ENCODE measurements at places on chromosomes 3 and 15.

DNA sequence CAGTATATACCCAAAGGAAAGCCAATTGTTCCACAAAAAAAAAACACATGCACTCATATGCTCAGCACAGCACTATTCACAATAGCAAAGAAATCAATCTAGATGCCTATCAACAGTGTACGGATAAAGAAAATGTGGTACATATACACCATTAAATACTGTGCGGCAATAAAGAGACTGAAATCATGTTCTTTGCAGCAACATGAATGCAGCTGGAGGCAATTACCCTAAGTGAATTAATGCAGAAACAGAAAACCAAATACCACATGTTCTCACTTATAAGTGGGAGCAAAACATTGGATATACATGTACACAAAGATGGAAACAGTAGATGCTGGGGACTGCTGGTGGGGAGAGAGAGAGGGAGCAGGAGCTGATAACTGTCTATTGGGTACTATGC, 124.2 kb upstream of the AADACL2 start:
- no peak for DNase-seq

DNA sequence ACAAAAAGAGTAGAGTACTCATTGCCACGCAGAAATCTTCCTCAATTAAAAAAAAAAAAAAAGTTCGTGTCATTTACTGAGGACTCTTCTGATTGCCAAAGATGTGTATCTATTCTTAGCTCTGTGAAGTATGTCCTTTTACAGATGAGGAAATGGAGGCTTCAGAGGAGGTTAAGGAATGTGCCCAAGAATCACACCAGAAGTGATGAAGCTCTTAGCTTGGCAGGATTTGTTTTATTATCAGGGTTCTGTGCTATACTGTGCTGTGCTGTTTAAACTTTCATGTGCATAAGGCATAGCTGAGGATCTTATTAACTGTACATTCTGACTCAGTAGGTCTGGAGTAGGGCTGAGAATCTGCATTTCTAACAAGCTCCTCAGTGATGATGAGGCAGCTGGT, 665.2 kb upstream of the ADAMTS9 start:
- DNase-seq, result no peak

DNA sequence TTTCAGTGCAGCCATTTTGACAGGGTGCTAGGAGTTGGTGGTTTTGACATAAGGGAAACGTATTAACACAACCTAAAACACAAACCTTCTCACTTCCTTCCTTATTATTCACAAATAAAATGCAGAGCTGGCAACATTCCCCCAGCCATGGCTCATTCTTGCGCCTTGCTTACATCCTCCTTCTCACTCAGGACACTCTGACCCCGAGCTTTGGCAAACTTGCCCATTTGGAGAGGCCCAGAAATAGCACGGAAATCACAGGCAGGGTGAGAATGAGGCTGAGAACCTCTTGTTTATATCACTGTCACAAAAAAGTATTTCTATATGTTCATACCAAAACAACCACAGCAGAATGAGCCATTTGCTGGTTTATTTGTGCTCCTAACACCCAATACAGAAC, 244.3 kb downstream of the NTRK3 start:
- no peak for DNase-seq

GRCh38 chr3:31142139-31142538, 247.7 kb upstream of the GADL1 start:
- DNase-seq, result no peak

- no peak for DNase-seq
Observed at GRCh38 chr15:89227425-89227824, 6.0 kb upstream of the RLBP1 start.

GRCh38 chr3:150362515-150363302, 45.4 kb upstream of the TSC22D2 start:
- DNase-seq, result no peak

DNA sequence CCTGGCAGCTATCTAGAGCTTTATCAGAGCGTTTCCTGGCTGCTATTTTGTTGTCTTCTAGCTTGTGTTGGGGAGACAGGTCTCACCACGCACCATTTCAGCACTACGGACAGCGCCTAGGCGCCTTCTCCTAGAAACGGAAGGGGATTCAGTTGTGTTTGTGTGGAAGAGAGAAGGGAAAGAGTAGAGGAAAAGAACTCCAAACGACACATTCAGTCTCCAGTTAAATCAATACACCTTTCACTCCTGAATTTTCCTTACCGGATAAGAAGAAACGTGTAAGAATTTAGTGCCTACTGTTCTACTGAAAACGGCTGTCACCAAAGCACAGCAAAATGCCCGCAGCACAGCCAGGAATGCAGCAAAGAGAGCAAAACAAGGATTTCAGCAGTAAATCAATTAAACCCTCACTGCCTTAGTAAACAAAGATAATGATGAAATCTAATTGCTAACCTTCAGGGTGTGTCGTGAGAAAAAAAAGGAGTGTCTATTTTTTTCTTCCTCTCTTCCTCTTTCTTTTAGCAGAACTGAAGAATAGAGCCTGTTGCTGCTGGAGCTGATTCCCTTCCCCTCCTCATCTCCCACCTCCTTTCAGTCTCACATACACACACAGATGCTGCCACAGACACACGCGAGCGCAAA, 412 bp upstream of the CTXN2 start:
- peak; percentile 28 for DNase-seq

GRCh38 chr15:87628311-87628710, 628.2 kb downstream of the NTRK3 start:
- no peak for DNase-seq

GRCh38 chr3:3165241-3165640, 14.2 kb downstream of the CRBN start:
- DNase-seq, result no peak

DNA sequence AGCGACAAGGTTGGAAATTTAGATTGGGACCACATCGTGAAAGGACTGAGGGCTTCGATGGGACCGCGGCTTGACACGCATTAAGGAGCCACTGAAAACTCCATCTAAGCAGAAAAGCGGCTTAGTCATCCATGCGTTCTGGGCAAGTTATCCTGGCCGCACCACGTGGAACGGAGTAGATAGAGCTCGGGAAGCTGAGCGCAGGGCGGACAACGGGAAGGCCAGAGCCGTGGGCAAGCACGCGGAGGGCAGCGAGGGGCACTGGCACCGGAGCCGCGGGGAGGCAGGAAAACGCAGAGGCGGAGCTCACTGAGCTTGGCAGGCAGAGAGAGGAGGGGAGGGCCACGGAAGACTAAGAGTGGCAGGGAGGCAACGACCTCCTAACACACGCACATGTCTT, 61.3 kb upstream of the VGLL4 start:
- no peak for DNase-seq

- DNase-seq, result no peak
Observed at GRCh38 chr3:43177085-43177484, 71.2 kb upstream of the POMGNT2 start.

DNA sequence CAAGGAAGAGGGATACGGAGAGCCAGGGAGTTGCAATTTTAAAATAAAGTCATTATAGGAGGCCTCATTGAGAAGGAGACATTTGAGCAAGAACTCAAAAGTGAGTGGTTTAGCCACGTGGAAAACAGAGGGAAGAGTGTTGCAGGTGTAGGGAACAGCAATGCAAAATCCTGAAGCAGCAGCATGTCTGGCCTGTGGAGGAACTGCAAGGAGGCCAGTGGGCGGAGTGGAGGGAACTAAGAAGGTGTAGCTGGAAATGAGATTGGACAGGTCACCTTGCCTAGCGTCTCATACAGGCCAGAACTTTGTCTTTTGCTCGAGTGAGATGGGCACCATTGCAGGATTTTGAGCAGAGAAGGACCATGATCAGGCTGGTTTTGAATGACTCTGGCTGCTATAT, 34.9 kb downstream of the SAXO2 start:
- no peak for DNase-seq

- no peak for DNase-seq
Observed at GRCh38 chr3:31369637-31370379, 162.9 kb upstream of the STT3B start.

- no peak for DNase-seq
Observed at GRCh38 chr15:94785091-94785490, 553.7 kb downstream of the MCTP2 start.

GRCh38 chr3:23238578-23238977, 35.5 kb downstream of the UBE2E2 start:
- DNase-seq, result no peak

GRCh38 chr15:42490291-42490670, 660 bp downstream of the ZNF106 start:
- DNase-seq, result peak; percentile 7

DNA sequence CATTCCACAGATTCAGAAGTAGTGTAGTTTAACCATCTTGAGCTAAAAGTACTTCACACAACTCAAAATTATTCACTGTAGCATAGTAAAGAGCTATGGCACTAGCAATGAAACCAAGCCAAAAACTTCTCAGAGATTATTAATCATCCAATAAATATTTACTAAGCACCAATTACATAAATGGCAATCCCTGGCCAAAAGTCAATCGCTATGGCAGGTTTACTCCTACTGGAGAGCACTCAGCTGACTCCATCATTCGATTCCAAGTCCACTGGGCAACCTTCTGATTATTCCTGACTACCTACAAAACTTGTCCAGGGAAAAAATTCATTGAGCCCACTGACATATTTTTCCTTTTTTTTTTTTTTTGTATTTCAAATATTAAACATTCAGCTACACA, 23.9 kb downstream of the ATP13A3 start:
- DNase-seq, result no peak

- DNase-seq, result no peak
Observed at GRCh38 chr3:115563984-115564383, 59.3 kb upstream of the GAP43 start.

- DNase-seq, result no peak
Observed at GRCh38 chr15:68634531-68634930, 55.7 kb downstream of the CORO2B start.

- no peak for DNase-seq
Observed at GRCh38 chr15:78365917-78366316, 25.8 kb downstream of the CRABP1 start.

DNA sequence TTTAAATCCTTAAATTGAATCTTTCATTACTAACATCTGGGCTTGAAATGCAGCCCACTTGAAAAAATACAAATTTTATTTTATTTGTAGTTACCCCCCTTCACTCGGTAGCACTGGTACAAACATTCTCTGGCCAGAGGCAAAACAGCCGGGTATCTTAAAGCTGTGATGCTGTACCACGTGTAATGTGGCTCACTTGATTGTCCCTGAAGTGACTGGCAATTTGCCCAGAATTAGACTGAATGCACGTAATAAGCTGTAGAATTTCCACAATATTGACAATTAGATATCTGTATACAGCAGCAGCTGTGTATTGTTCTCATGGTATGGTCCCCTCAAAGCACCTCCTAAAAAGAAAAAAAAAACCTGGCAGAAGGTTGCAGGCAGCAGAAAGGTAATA, 192.8 kb upstream of the TBC1D5 start:
- DNase-seq, result no peak

GRCh38 chr3:184717399-184717983, 5.6 kb upstream of the MAGEF1 start:
- DNase-seq, result no peak

- DNase-seq, result peak; percentile 4
Observed at GRCh38 chr3:121883507-121883906, 10.7 kb upstream of the SLC15A2 start.

DNA sequence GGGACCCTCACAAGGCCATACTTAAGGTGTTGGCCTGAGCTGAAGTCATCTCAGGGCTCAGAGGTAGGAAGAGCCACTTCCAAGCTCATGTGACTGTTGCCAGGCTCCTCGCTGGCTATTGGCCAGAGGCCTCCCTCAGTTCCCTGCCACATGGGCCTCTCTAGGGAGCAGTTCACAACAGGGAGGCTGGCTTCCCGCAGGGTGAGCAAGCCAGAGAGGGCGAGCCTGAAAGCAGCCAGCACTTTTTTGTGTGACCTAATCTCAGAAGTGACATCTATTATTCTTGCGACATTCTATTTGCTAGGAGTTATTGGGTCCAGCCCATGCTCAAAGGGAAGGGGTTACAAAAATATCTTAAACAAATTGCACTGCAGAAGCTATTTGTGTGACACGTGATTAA, 201.4 kb downstream of the SSR3 start:
- no peak for DNase-seq

- DNase-seq, result peak; percentile 55
Observed at GRCh38 chr3:187802928-187803259, 57.6 kb upstream of the BCL6 start.

DNA sequence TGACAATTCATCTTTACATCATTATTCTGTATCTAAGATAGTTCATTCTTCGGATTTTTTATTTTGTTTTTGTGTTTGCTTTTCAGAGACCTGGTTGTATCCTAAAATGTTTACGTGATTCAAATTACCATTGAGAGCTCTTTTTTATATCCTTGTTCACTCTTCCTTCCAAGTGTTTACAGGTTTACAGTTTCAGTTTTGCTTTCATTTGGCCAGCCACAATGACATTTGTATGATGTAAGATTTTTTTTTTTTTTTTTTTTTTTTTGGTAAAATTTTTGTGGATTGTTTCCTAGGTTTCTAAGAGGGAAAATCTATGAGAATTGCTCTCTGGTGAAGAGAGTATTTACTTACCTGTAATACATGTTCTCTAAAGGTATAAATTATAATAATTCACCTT, 55.0 kb downstream of the SETD5 start:
- peak; percentile 41 for DNase-seq

DNA sequence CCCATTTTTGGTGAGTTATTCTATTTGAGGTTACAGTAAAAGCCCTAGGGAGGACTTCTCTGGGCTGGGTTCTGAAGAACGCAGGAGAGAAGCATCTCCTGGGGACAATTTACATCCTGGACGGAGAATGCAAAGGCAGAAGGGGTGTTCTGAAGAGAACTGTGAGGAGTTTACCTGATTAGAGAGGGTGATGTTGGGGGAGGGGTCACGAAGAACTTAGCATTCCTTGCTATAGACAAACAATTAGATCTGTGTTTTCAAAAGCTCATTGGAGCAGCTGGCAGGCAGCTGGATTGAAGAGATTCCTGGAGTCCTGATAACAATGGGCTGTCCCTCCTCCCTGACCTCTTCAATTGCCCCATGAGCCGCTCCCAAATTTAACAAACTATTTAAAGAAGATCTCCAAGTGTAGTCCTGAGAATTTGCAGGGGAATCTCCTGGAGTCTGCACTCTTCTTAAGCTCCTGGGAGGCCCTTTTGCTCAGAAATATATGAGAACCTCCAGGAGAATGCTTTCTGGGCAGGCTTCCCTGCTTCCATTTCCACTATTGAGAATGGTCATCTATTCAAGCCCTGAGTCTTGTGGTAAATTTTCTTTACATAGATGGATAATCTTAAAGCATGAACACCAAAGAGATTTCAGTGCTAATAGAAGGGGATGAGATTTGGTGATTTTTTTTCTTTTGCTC, 55.3 kb downstream of the ARHGAP31 start:
- DNase-seq, result no peak

DNA sequence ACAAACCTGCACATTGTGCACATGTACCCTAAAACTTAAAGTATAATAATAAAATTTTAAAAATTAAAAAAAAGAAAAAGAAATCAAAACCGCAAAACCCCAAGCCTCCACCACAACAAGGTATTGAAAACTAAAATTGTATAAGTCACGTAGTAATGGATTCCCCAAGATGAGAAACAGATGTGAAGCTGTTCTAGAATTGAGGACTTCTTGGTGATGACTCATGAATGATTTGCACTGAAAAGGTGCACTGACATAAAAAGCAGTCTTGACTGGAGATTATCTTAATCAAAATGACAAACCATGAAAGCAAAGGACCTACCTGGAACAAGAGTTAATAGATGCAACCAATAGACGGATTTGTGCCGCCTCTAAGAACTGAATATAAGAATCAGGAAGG, 225.8 kb downstream of the MYRIP start:
- DNase-seq, result no peak

- no peak for DNase-seq
Observed at GRCh38 chr3:89227218-89227617, 119.8 kb downstream of the EPHA3 start.

All from CD4-positive, alpha-beta T cell treated with Interleukin-21 for 1 hour (primary cell).